H1 (cell line): ENCODE measurements at places on chromosomes 6 and 20. TPM values are rescaled to one million over a fixed set of nuclear protein-coding genes. Genes with fewer than 3 reads are reported as not detected.

DNA sequence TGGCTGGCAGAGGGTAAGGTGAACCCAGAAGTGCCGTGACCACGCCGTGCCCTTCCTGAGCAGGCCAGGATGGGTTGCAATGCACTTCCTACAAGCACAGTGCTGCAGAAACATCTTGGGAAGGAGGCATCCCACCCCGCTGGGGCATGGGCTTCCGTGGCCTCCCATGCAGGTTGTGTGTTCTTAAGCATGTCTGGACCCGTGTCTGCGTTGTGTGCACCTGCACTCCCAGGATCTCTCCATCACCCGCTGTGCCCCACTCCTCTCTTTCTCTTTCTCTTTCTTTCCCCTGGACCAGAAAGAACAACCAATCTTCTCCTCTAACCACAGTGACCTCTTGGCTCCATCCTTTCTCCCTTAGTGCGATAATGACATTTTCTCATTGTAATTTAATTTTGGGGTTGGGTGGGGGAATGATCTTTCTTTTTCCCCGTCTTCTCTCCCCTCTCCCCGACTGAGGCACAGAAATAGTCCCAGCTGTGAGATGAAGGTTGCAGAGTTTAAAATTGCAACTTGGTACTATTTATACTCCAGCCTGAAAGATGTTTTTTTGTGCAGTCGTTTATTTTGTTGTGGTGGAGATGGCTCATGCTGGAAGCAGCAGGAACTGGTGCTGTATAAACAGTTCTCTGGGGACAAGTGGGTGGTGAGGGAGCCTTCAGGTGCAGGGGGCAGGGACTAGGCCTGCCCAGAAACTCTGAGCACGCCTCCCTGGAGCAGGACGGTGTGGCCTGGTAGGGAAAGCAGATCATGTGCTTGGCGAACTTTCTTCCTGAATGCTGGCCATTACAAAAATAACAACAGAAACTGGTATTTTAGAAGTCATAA lies 20.5 kb downstream of the BCAS4 start:
- H3K36me3 ChIP-seq = no peaks in the 10 kb centered on the region
- no peak overlapping the region for H3K27ac ChIP-seq
- DNase-seq = no peak
- peaks cover 5% of the 10 kb centered on the region for H3K4me1 ChIP-seq
- no peak overlapping the region for H3K4me3 ChIP-seq
- H3K27me3 ChIP-seq = no peaks in the 10 kb centered on the region

DNA sequence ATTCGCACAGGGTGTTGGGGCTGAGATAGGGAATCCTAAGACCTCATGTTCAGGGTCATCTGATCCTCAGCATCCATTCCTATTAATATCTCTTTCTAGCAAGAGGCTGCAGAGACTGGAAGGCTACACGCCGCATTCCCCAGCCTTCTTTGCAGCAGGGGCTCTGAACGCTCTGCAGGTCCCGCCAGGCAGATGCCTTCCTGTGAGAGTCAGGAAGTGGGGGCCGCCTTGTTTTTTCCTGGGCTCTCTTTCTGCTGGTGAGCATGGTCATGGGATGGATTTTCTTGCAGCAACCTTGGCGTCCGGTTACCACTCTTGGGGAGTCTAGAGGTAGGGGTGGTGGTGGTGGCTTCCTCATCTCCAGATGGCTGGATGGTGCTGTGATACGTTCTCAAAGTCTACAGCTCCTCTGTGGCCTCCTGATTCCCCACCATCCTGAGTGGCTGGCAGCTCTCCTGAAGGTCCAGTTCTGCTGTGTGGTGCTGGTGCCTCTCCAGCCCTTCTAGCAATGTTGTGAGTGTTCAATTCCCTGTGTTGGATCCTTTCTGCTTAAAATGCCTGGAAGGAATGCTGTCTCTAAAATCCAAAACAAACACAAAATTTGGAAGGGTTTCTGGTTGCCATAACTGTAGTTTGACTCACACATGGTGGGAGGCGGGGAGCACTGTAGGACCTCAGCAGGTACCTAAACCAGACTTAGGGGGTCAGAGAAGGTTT lies 111.9 kb downstream of the CEBPB start:
- H3K36me3 ChIP-seq = no peaks in the 10 kb centered on the region
- H3K27ac ChIP-seq = no peak overlapping the region
- DNase-seq = no peak
- H3K4me1 ChIP-seq = peaks cover 4% of the 10 kb centered on the region; the same call in 1 of the 2 replicates
- H3K27me3 ChIP-seq = no peaks in the 10 kb centered on the region

- H3K4me3 ChIP-seq = no peak overlapping the region
- no peak for DNase-seq
- H3K36me3 ChIP-seq = peaks cover 8% of the 10 kb centered on the region; the same call in 1 of the 2 replicates
- 0 out of 2 replicates have a peak overlapping the region, but pooled peaks have one; percentile 8 for H3K27ac ChIP-seq
Observed at GRCh38 chr20:18165553-18165952, 27.9 kb downstream of the KAT14 start.

- H3K27ac ChIP-seq = peak within 1 kb of the TSS; percentile 49; the same call in 1 of the 2 replicates
- H3K4me1 ChIP-seq = peaks cover 13% of the 10 kb centered on the region
- peaks cover 8% of the 10 kb centered on the region for H3K36me3 ChIP-seq
Observed at GRCh38 chr6:31728767-31729514, at the start of gene DDAH2. Gene DDAH2, minus strand, starts transcription at chr6:31729299. Its CDS starts 138 bp downstream, at chr6:31729161.

DNA sequence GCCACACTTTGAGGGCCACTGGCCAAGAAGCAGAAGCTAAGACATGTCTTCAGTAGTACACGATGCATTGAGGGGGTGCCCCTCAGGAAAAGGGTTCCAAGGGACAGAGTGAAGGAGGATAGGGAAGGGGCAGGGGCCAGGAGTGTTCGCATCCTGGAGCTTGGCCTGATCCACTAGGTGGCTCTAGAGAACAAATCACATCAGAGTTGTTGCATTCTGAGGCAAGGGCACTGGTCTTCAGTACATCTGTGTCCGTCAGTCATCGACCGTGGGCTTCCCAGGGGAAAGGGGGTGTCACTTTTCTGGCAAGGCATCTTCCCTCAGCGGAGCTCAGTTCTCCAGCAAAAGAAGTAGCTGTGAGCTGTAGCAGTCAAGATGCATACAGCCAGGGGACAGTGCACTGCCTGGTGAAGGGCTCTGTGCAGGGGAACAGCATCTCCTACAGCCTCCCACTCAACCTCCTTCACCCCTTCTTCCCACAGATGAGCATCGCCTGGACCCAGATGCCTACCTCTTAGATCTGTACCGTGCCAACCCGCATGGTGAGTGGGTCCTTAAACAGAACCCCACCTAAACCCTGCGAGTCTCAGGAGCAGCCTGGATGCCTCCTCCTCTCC lies 47.8 kb downstream of the ARHGAP40 start:
- no peaks in the 10 kb centered on the region for H3K36me3 ChIP-seq
- no peak overlapping the region for H3K27ac ChIP-seq
- peaks cover 5% of the 10 kb centered on the region for H3K4me1 ChIP-seq
- no peak overlapping the region for H3K4me3 ChIP-seq
- DNase-seq = no peak
- H3K27me3 ChIP-seq = peaks cover 8% of the 10 kb centered on the region

DNA sequence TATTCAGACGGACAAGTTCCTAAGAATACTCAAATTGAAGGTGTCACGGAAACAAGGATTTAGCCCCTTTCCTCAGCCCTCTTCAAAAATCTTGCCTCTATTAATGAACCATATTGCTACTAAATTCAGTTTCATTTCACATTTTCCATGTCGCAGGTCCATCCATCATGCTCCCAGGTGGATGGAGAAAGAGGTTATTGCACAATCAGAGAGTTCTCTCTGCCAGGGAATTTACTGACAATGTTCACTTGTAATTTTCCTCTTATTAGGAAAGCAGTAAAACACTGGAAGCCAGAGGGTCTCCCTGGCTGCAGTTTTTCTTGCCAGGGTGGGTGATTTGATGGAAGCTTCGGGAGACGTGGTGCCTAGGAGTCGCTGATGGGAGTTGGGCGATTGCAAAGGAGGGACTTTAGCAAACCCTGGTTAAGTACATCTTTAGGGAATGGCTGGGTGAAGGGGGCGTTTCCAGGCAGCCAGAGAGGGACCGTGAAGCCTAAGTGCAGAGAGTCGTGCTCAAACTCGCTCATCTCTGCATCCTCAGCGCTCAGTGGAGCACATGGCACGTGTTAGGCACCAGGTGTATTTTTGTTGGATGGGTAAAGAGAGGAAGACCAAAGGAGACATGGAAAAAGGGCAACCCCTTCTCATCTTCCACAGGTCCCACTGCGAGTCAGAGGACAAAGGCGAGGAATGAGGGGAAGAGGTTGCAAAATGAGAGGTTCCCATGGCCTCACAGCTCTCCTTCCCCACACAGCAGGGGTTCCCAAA lies 321.9 kb upstream of the CDH4 start:
- DNase-seq = no peak
- no peak overlapping the region for H3K4me3 ChIP-seq
- H3K36me3 ChIP-seq = no peaks in the 10 kb centered on the region
- H3K27me3 ChIP-seq = peaks cover 3% of the 10 kb centered on the region
- H3K4me1 ChIP-seq = no peaks in the 10 kb centered on the region
- no peak overlapping the region for H3K27ac ChIP-seq

- no peaks in the 10 kb centered on the region for H3K36me3 ChIP-seq
- no peak overlapping the region for H3K4me3 ChIP-seq
Observed at GRCh38 chr6:53814353-53814752, 19.5 kb downstream of the LRRC1 start.

DNA sequence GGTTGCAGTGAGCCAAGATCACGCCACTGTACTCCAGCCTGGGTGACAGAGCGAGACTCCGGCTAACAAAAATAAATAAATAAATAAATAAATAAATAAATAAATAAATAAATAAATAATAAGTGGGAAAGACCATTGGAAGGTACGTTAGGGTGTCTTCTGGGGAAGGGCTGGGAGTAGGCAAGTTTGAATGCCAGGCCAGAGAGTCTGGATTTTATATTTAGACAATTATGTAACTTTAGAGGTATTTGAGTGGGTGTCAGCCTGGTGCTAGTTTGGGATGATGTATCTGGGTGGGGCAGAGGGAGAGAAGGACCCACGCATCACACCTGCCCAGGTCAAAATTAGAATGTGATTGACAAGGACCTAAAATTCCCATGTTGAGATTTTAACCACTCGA lies 108.5 kb upstream of the PRND start:
- H3K27ac ChIP-seq = no peak overlapping the region
- no peaks in the 10 kb centered on the region for H3K27me3 ChIP-seq
- no peaks in the 10 kb centered on the region; the same call in 1 of the 2 replicates for H3K4me1 ChIP-seq
- no peak overlapping the region for H3K4me3 ChIP-seq
- DNase-seq = no peak

GRCh38 chr6:37695857-37696219 lies 1.8 kb downstream of the MDGA1 start:
- peak overlapping the region; percentile 14; the same call in 1 of the 2 replicates for H3K4me3 ChIP-seq
- H3K4me1 ChIP-seq = peaks cover 12% of the 10 kb centered on the region
- no peak for DNase-seq
- H3K27ac ChIP-seq = no peak overlapping the region

DNA sequence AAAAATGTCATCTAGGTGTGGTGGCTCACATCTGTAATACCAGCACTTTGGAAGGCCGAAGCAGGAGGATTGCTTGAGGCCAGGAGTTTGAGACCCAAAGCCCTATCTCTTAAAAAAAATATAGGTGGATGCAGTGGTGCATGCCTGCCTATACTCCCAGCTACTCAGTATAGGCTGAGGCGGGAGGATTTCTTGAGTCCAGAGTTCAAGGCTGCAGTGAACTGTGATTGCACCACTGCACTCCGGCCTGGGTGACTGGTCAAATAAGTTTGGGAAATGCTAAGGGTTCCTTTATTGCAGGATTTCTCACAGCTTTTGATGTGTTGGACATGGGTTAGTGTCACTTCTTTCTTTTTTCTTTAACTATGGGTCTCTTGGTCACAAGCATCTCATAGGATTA lies 261.3 kb downstream of the PLCB1 start:
- no peaks in the 10 kb centered on the region for H3K27me3 ChIP-seq
- no peak overlapping the region for H3K4me3 ChIP-seq
- no peak overlapping the region for H3K27ac ChIP-seq
- no peaks in the 10 kb centered on the region for H3K4me1 ChIP-seq

- H3K27me3 ChIP-seq = no peaks in the 10 kb centered on the region
- DNase-seq = peak; percentile 20
- peaks cover 5% of the 10 kb centered on the region; the same call in 1 of the 2 replicates for H3K4me1 ChIP-seq
- no peaks in the 10 kb centered on the region for H3K36me3 ChIP-seq
- H3K4me3 ChIP-seq = no peak overlapping the region
Observed at GRCh38 chr20:23654717-23655116, 17.0 kb upstream of the CST3 start.

- H3K27ac ChIP-seq = no peak overlapping the region
- H3K4me3 ChIP-seq = no peak overlapping the region
- H3K27me3 ChIP-seq = no peaks in the 10 kb centered on the region
- DNase-seq = no peak
- no peaks in the 10 kb centered on the region for H3K36me3 ChIP-seq
Observed at GRCh38 chr6:129175066-129175465, 292.1 kb downstream of the LAMA2 start.

DNA sequence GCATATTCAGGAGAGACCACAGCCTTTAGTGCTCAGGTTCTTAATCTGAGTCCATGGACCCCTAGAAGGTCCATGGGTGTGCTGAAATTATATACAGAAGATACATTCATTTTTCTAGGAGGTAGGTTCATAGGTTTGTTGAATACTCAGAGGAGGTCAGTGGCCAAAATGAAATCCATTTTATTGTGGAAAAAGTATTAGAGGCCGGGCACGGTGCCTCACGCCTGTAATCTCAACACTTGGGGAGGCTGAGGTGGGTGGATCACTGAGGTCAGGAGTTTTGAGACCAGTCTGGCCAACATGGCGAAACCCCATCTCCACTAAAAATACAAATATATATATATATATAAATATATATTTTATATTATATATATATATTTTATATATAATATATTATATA lies 9.0 kb upstream of the UST start:
- no peaks in the 10 kb centered on the region for H3K27me3 ChIP-seq
- H3K36me3 ChIP-seq = no peaks in the 10 kb centered on the region

DNA sequence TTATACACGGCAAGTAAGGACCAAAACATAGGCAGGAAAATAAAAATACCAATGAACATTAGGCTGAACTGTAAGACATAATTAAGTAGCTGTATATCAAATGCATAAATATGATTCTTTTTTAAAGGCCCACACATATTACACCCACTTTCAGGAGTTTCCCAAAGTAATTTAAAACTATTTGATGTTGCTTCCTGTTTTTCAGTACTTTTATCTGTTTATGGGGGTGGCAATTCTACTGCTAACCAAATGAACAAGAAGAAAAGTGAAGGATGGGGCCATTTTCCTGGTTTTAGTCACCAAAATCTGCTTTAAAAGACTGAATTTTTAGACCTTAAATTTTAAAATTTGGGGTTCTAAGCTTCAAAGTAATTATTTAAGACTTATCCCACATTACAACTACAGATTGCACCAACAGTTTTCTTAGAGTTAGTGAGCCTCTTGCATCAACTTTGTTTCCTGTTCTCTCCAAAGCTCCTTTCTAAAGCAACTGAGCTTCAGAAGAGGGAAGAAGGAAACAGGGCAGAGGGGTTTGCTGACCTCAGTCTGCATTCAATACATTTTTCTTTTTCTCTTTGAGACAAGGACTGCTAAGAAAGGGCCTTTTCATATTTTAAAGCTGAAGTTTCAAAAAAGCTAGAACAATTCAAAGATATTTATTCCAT lies 191.0 kb downstream of the BACH2 start:
- H3K4me3 ChIP-seq = no peak overlapping the region
- DNase-seq = no peak
- H3K4me1 ChIP-seq = no peaks in the 10 kb centered on the region
- H3K27ac ChIP-seq = no peak overlapping the region

SPTLC3 gene
- total RNA-seq = 0.42 and 0.82 TPM in 2 replicates

ADRM1 gene
- total RNA-seq = 126 and 138 TPM in 2 replicates
